Naive thymus-derived CD8-positive, alpha-beta T cell (primary cell): ENCODE measurements at places on chromosomes 16 and 17.
A peak's percentile ranks its signal among the peaks of the same experiment; 100 is the strongest.

GRCh38 chr16:3789375-3790099 is 72.2 kb upstream of the TRAP1 start:
- DNase-seq: no peak

DNA sequence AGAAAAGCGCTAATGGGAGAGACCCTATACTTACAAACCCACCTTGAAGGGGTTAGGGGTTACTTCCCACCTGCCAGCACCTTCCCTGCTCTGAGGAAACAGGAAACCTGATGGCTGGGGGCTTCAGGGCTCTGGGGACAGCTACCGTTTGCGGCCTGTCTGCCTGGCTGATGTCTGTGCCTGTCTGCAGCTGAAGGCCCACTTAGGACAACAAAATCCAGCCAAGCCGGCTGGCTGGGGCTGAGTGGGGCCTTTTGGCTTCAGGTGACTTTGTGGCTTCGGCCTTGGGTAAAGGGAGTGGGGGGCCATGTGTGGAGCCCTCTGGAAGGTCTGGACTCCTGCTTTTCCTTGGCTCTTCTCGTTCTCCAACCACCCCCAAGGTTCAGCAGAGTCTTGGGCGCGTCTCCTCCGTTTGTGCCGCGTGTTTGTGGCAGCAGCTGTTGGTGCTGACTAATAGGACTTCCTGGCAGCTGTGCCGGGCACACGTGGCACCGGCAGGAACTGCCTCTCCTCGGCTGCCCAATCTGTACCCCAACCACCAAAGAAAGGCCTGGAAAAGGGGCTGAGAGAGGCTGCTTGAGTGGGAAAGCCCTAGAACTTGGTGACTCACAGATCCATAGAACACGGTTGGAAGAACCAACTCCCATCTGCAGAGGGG is 186.7 kb downstream of the MSI2 start:
- peak; percentile 50 for DNase-seq

DNA sequence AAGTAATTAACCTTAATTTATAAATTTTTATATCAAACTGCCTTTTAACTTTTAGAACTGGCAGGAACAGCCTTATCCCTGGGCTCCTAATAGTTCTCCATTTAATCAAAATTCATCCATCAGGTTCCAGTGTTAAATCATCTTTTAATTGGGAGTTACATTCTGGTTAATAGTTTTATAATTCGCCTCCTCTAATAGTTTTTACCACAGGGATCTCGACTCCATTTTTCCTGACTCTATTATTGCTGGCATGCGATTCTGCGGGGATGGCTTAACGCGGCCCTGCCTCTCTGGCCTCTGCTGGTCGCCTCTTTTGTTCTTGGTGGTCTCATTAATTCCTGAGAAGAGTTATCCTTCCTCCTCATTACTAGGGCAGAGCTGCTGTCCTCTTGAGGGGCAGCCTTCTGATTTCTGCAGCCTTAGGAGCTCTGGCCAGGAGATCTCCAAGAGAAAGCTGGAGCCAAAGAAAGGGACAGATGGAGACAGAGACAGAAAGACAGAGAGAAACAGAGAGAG is 71.1 kb downstream of the MRM1 start:
- no peak for DNase-seq

DNA sequence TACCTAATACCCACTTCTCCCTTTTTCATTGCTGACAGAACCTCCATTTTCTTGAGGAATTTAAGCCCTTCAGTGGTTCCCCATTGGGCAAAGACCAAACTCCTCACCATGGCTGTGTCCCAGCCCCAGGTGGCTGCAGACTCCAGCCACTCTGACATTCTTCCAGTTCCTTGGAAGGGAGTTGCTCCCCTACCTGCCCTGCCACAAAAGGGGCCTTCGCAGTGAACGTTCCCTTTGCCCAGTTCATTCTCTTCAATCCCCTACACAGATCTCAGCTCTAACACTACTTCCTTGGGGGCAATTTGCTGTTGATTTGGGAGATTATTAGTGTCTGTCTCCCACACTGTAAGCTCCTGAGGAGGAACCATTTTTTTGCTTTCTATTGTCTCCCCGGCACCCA is 3.2 kb upstream of the AKTIP start:
- DNase-seq: no peak

DNA sequence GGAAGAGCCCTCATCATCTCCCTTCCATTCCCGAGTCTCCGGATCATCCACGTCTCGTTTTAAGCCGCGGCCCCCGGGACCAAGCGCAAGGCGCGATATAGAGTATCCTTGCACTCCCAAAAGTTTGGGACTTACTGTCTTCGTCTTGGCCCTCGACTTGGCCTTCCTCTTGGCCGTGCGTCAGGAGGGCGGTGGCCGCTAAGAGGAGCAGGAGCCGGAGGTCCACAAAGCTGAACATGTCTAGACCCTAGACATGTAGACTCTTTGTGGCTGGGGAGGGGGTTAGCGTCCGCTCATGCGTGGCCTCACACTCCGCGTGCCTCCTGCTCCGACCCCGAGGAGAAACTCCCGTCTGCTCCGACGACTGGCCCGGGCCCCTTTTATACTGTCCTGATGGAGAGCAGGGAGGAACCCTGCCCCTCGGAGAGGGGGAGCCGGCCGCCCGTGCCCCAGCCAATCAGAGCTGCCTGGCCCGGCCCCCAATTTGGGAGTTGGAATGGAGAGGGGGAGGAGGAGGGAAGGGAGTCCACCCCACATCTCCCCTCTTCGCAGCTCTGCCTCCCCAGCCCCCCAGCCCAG is at the start of gene COL1A1:
Gene COL1A1, minus strand, starts transcription at position 356 of the 579 bp plus-strand sequence. Its CDS starts 118 bp downstream, at position 238.
- no peak for DNase-seq
